Activated CD4-positive, alpha-beta T cell treated with anti-CD3 and anti-CD28 coated beads for 4 hours (primary cell): ENCODE measurements at places on chromosomes 4 and X.
A peak's percentile ranks its signal among the peaks of the same experiment; 100 is the strongest.

DNA sequence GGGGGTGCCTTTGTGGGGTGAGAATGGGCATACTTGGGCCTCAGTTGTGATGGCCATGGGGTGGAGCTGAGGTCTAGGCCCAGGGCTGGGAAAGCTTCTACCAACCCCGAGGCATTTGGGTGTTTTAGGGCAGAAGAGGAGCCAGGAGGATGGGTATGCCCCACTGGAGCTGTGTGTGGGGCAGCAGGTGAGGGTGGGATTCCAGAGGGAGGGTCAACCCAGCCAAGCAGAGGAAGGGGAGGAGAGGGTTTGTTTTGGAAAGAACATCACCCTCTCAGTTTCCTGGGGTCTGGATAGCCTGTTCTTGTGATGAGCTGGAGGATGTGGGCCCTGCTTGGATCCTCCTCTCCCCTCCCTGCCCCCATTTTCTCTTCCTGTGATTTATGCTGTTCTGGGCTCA, 620 bp downstream of the IL9R start:
- no peak for DNase-seq

- DNase-seq = no peak
Observed at GRCh38 chr4:77074381-77074831, 1.4 kb downstream of the CCNI start.

DNA sequence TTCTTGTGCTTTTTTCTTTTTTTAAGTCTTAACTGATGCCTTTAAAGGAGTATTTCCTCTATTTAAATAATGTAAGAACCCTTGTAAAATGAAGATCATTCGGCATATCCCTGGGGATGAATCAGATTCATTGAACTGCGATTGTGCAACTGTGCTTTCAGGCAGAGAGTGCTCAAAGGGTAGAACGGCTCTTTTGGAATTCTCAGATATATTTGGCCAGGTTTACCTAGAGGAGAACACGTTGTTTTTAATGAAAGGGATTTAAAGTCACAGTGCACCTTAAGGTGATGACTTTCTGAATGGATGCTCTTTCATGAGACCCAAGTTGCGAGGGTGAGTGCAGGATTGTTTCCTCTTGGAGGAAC, 51.6 kb upstream of the ELOVL6 start:
- no peak for DNase-seq

DNA sequence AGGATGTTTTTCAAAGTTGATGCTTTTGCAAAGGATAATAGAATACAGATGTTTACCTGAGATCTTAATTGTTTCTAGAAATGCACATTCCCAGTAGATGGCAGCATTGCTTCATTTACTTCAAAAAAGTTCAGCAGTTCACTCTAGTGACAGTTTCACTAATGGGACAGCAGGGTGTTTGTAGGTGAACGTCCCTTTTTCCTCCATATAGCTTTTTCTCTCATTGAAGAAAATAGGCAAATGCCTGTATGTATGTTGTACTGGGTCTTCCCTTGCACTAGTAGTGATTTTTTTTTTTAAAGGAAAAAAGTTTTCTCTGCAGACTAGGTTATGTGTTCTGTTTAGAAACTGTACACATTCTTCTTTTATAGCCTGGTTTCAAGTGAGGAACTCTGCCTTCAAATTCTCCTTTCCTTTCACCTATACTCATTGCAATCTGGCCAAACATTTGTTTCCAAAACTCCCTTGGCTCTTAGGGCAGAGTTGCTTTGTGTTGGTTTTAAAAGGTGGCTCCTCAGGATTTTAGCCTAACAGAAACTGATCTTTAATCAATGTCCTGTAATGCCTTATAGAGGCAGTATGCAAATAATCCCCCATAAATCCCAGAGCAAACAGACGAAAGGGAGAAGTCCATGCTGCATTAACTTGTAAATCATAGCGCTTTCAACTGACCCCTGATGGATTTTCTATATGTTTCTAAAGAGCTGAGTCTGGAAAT, 86.3 kb downstream of the EGF start:
- DNase-seq = no peak

DNA sequence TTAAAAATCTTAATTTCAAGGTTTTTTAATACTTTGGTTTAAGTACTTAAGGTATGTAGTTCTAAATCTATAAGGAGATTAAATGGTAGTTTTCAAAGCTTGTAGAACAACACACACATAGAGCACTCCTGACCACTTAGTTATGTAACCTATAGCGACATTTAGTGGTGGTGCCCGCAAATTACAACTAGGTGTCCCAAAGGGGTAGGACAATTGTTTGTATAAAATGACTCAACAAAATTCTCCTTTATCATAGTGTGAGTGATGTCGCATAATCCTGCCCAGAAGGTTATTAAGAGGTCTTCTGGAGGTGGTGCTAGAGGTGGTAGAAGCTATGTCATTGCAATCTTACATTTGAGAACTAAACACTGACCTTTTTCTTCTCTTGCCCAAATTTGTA, 373.0 kb upstream of the RASGEF1B start:
- peak; percentile 54 for DNase-seq

- no peak for DNase-seq
Observed at GRCh38 chrX:153455571-153455970, 9.7 kb upstream of the TREX2 start.

DNA sequence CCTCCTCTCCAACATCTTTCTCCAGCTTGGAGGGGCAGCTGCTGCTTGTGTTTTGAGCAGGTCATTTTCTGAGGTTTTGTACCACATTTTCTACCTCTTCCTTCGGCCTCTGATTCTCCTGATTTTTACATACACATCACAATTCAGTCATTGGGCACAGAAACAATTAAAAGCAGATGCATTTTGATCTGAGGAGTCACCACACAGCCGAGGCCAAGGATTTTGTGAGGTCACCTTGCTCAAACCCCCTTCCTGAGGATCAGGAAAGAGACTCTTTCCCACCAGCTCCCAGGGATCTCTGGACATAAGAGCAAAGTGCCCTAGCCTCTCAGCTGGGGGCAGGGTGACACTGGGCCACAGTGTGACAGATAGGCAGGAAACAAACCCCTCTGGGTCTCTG, 5.4 kb upstream of the FATE1 start:
- no peak for DNase-seq

- DNase-seq = no peak
Observed at GRCh38 chr4:124203613-124204238, 508.8 kb downstream of the ANKRD50 start.

- DNase-seq = no peak
Observed at GRCh38 chr4:11720292-11720691, 291.6 kb upstream of the HS3ST1 start.

- DNase-seq = no peak
Observed at GRCh38 chr4:151004222-151004621, 10.9 kb downstream of the LRBA start.

DNA sequence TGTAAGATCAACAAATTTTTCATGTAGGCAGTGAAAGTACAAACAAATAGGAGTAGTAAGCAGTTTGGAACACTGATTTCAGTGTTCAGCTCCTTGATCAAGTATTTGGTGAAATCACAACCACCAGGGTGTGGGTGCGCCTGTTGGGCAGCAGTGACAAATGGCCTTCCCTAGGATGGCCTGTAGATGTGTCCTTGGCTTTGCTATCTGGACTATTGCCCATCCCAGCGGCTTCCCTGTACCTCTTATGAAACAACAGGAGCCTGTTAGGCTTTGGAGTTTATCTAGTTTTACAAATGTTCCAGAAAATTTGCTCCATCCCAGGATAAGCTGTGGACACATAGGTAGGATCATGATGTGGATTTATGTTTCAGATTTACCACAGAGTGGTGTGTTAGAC, 216.8 kb upstream of the FAT1 start:
- no peak for DNase-seq

GRCh38 chr4:186755550-186756519, 32.2 kb upstream of the FAT1 start:
- DNase-seq = no peak

GRCh38 chr4:142274137-142274536, 572.0 kb downstream of the INPP4B start:
- no peak for DNase-seq
